Putamen (tissue), 1 donor: ENCODE measurements at places on chromosomes 12 and 14.

DNA sequence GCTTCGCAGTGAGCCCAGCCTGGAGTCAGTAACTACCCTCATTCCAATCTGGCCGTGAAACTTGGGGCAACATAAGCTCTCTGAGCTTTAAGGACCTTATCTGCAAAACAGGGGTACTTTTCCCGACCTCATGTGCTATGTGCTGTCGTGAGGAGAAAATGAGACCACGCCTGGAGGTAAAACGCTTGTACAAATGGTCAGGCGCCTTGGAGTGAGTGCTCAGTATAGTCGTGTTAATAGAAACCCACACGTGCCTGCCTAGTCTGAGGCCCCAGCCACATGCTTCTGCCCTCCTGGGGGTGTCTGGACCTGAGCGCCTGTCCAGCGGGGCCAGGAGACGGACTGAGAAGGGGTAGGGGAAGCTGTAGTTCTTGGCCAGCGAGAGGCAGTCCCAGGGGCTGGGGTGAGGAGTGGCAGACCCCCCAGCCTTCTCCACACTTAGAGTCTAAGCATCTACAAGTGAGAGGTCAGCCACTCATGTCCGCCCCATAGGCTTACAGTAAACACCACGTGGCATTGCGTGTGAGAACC lies 4.9 kb downstream of the AQP5 start:
- DNase-seq = no peak

GRCh38 chr12:121400332-121401139 lies 618 bp downstream of the RNF34 start:
- DNase-seq = peak; percentile 64

DNA sequence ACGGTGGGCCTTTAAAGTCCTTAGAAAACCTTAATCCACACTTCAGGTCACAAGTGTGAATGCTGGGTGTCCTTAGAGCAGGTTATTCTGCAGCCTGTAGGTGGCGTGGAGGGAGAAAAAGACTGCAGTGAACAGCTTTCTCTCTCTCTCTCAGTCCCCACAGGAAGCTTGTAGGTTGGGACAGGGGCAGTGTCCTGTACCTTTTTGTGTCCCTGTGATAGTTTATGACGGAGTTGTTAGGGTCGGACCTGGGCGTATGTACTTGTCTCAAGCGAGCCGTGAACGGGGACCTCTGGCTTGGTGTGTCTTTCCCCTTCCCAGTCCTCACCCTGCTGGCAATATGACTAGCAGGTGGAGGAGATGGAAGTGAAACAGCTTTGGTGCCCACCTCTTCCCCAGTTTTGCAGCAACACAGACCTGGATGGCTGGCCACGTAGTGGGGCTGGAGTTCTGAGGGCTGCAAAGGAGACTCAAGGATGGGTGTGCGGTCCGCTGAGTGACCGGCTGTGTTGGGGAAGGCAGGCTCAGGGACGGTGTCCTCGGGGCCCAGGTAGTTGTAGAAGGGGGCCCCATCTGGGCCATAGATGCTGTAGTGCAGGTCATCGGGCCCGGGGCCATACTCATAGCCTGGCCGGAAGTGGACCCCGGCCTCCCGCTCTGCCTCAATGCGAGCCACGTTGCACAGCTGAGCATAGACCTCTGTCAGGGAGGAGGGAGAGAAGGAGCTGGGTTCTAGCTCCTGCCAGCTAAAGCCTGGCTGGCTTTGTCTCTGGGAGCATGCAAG lies 8.9 kb downstream of the ISCA2 start:
- no peak for DNase-seq

DNA sequence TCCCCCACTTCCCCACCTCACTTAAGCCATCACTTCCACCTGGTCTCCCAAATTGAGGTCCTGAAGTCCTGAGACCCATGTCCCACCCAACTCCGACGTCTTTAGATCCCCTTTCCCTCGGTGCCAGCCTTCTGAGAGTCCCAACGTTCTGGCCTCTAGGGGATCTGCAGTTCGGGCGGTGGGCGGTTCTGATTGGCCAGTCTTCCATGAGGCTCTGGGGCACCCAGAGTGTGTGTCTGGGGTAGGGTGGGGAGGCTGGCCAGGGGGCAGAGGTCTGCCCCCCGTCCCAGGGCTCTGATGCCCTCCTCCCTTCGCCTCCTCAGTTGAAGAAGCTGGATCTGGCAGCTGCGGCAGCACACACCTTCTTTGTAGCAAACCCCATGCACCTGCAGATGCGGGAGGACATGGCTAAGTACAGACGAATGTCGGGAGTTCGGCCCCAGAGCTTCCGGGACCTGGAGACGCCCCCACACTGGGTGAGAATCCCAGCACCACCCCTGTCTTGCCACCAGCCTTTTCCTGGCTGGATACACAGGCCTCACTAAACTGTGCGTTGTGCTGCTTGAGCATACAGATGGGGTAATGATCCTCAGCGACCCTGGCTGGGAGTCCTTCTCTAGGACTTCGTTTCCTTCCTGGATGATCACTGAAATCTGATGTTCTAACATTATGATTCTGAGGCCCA lies 1.5 kb downstream of the P3H3 start:
- DNase-seq = no peak

- no peak for DNase-seq
Observed at GRCh38 chr12:5036031-5036430, 7.6 kb upstream of the KCNA5 start.
